Kidney epithelial cell (primary cell): ENCODE measurements at places on chromosomes 2 and 18.

- peak; percentile 2 for DNase-seq
Measured at GRCh38 chr2:196849895-196850294, 40.7 kb upstream of the C2orf66 start.

DNA sequence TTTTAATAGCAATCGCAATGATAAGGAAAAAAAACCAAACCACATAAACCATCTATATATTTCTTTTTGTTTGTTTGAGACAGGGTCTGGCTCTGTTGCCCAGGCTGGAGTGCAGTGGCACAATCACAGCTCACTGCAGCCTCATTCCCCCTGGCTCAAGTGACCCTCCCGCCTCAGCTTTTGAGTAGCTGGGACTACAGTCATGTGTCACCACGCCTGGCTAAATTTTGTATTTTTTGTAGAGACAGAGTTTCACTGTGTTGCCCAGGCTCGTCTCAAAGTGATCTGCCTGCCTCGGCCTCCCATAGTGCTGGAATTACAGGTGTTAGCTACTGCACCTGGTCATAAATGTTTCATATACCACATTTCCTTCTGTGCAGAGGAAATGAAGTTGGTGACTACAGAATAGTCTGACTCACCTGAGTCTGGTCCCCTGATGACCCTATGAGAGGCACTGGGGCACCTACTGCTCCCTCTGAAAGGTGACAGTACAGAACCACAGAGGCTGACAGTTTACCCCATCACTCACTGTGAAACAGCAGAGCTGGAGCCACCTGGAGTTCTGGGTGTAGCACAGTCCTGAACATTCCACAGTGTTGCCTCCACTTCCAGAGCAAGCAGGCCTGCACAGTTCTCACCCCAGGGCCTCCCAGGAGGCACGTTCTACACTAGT lies 183.7 kb upstream of the PXDN start:
- no peak for DNase-seq

GRCh38 chr2:144703852-144704708 lies 184.2 kb upstream of the ZEB2 start:
- DNase-seq, result peak; percentile 50

DNA sequence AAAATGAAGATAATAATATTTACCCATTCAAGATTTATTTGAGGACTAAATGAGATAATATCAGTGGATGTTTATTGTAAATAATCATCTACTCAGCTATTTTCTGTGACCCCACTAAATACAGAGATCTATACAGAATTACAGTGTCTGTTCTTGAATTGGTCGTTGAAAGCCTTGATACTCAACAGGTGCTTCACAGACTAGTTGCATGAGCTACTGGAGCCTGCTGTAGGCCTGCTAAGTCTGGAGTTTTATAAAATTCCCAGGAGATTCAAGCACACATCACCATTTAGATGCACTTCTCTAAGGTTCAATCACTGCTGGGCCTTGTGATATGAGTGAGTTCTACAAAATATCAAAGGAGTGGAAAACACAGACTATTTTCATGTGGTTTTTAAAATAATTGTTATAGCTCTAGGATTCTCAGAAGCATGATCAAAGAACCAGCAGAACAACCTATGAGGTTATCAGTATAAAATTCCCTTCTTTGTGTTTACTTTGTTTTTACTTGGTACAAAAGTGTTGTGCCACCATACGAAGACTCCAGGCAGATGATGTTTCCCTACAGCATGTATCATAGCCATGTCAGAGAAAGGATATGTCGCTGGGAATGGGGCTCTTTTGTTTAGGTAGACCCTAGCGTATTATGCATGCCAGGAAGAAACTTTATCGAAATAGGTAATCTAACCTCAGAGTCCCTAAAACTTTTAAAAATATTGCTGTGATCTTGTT lies 7.1 kb downstream of the SULT1C4 start:
- DNase-seq, result no peak

GRCh38 chr2:218024871-218025270 lies 22.1 kb upstream of the TNS1 start:
- no peak for DNase-seq
